ENCODE measurements at places on chromosomes 2 and 18.

DNA sequence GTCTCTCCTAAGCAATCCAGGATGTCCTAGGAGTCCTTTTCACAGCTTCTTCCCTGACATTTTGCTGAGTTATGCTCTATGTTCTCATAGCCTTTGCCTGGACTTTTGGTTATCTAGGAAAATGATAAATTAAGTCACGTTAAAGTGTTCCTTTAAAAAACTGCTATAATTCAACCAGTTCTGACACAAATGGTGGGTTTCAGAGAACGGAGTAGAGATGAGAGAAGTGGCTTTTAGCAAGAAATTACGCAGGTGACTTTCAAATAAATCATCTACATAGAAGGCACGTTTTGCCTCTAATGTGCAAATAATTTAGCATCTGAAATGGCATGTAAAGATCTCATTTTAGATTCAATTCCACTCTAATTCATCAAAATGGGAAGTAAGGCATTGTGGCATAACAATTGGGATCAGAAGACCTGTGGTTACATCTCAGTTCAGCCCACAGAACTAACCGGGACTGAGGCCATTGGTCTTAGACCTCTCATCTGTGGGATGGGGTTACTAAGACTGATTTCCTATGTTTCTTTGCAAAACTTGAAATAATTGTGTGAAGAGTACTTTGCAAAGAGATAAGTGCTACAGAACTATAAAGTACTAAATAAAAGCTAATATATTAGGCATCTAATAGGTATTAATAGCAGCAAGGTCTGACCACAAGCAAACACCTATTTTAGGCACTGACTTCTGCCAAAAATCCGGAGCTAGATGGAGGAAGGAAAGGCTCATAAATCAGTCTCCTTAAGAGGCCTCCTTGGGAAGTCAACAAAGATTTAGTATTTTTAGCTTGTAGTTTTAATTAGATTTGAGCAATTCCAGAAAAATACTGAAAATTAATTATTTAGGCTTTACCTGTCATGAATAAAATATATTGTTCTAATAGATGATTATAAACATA lies 211.4 kb downstream of the PIEZO2 start:
- no peak for DNase-seq

GRCh38 chr2:183149489-183149888 lies 25.2 kb downstream of the NUP35 start:
- DNase-seq, result no peak

- no peak for DNase-seq
Observed at GRCh38 chr2:238952261-238952919, 104.5 kb downstream of the TWIST2 start.

DNA sequence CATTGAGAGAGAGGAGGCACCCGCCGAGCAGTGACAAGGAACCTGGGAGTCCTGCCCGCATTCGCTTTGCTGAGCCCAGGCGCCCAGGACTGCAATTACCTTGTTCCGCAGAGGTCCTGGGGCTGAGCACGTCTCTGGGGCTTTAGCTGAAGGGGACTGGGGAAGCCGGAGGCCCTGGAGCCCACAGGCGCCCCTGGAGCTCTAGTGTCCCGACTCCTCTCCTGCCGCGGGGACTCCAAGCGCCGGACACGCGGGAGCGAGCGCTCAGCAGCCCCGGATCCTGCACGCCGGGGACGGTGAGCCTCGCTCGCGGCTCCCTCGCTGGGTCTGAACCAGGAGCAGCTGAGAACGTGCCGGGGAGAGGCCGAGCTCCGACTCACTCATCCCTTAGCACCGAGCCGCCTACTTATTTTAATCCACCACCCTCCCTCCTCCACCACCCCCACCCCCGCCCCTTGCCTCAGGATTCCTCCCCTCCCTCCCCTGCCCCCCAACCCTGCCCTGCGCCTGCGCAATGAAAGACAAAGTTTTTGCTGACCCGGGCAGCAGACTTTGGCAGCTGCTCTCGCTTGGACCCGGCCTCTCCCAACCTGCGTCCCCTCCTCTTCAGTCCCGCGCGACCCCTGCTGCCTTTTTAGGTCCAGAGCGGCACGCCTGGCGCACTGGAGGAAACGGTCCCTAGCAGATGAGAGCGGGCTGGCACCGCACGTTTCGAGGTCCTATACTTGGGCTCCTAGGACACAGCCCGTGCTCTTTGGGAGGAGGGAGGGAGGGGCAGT lies at the start of gene OSR1:
Gene OSR1, minus strand, starts transcription at position 382 of the 779 bp plus-strand sequence. CDS start 4,818 bp downstream, outside the sequence.
- no peak for DNase-seq

GRCh38 chr18:12990641-12990966 lies 558 bp upstream of the CEP192 start:
- DNase-seq, result no peak

DNA sequence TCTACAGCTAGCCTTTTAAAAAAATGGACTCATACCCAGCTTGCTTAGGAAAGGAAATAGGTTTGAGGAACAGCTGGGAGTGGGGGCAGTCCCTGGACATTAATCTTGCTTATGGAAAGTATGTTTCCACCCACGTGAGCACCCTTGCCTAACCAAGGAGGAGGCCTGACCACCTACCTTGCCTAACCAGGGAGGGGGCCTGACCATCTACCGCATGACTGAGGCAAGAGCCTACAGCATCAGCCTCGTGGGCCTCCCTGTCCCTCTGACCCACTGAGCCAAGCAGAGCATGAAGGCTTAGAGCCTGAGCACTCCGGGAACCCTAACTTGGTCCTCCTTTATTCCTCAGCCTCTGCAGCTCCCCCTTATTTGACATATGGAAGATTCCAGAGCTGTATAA lies 20.2 kb downstream of the PRKAG3 start:
- no peak for DNase-seq

GRCh38 chr2:126645211-126645618 lies 10.7 kb upstream of the GYPC start:
- no peak for DNase-seq

GRCh38 chr2:65380255-65380654 lies 52.1 kb downstream of the SPRED2 start:
- no peak for DNase-seq

DNA sequence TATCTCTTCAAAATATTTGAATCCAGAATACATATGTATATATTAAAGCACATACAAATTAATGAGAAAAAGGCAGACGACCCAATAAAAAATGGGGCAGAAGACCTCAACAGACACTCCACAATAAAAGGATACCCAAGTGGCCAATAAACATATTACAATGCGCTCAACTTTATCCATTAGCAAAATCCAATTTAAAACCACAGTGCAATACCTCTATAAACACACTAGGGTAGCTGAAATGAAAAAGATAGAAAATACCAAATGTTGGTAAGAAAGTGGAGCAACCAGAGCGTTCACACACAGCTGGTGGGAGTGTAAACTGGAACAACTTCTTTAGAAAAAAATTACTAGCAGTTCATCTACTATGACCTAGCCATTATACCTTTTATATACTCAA lies 75.3 kb downstream of the CCDC148 start:
- no peak for DNase-seq

DNA sequence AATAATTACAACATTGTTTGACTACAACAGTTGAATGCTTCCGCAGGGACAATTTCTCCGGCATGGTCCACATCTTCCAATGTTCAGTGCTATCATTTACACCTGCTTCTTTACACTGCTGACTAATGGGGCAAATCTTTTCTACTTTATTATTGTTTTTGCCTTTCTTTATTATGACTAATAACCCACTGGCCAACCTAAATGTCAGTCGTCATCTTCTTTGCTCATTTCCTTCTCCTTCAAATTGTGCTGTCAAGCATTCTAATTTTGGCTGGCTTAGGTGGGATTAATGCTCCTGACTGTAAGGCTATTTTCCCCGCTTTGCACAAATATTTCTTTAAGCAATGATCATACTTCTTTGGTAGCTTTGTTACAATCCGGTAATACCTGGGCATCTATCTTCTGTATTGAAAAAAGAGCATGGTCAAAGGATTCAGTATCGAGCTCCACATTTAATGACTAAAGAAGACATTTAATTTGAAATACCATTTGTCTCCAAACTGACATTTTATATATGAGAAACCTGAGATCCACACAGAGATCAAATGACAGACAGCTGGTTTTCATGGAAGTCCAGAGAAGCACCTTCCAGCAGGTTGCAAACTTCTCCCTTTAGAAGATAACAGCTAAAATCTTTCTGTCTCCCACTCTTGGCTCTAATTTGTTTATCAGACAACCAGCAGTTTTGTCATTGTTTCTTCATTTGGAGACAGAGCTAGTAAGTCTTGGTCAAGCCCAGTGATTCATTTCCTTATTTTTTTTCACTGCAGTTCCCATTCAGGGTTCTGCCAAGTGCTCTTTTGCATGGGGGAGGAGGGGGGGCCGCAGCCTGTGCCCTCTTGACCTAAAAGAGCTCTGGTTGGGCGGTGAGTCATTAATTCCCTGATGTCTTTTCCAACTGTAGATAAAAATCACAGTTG lies 132.9 kb downstream of the SOCS6 start:
- DNase-seq, result no peak

- DNase-seq, result no peak
Observed at GRCh38 chr2:45128580-45128997, 119.3 kb upstream of the SIX2 start.

GRCh38 chr2:17146358-17146757 lies 371.9 kb downstream of the RAD51AP2 start:
- DNase-seq, result no peak

- no peak for DNase-seq
Observed at GRCh38 chr18:46466234-46467160, 190.5 kb downstream of the LOXHD1 start.

- DNase-seq, result no peak
Observed at GRCh38 chr2:19812166-19812565, 89.6 kb downstream of the TTC32 start.

GRCh38 chr18:3526421-3527354 lies 76.7 kb downstream of the TGIF1 start:
- DNase-seq, result no peak

GRCh38 chr2:149141046-149141445 lies 102.5 kb downstream of the LYPD6B start:
- DNase-seq, result no peak

DNA sequence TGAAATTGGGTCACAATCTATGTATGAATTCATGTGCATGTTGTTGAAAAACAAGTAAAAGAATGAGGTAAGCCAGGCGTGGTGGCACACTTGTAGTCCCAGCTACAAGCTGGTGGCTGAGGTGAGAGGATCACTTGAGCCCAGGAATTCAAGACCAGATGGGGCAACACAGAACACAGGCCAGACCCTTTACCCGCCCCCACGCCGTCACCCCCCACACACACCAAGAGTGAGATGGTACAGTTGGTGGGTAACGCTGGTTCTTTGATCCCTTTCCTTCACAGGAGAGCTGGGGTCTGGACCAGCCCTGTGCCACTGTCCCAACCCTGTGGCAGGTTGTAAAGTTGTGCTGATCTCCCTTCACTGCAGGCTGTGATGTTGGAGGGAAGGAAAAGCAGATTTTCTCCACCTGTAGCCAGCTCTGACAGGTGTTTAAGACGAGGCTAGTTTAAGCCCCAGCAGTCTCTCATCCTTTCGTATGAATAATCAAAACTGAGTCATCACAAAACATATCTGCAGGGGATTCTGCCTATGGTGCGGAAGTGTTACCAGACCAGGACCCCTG lies 13.6 kb downstream of the B3GNT2 start:
- peak; percentile 32 for DNase-seq

GRCh38 chr2:74991977-74992376 lies 33.5 kb downstream of the POLE4 start:
- no peak for DNase-seq

DNA sequence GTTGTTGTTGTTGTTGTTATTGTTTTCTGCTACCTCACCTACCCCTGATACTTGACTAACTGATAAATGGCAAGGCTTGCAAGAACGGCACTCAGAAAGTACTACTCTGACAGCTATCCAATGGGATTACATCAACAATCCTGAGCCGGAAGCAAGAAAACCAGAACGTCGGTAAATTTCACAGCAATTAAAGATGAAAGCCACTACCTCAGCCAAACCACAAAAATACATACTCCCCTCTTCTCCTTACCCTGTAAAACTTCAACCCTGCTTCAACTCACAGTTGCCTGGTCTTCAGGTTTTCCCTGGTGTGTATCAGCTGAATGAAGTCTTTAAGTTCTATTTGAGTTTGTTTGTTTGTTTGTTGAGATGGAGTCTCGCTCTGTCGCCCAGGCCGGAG lies 293.7 kb upstream of the RND3 start:
- no peak for DNase-seq

- no peak for DNase-seq
Observed at GRCh38 chr2:69201259-69201658, 185.8 kb downstream of the GFPT1 start.

GRCh38 chr18:74175658-74176057 lies 27.3 kb downstream of the TIMM21 start:
- no peak for DNase-seq

DNA sequence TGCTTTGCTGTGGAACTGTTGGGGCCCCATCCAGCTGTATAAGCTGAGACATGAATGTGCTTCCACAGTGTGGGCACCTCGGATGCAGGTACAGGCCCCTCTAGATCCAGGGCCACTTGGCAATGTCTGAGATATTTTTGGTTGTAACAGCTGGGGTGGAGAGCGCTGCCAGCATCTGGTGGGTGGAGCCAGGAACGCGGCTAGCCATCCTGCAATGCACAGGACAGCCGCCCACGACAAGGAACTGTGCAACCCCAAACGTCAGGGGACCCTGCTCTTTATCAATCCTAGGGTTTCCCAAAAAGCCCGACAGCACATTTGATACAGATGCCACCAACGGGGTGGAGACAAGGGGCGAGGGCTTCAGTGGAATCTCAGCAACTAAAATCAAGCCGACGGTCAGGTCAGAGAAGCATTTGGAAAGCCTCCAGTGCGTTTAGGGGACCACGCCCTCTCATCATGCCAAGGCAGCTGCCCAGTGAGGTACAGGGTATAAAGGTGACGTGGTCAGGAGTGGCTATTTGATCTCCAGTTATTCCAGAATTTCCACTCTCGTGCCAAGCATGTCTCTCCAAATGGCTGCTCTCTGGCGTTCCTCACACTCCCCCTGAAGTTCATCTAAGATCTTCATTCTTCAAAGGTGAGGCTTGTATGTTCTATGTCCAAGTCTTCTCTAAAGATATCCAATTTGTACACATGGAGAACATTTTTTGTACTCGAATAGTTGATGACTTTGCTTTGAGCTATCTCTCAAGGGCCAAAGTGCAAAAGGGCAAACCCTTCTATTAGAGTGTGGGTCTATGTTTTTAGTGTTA lies 55.7 kb downstream of the LRRFIP1 start:
- no peak for DNase-seq

GRCh38 chr2:74719066-74719465 lies 65.0 kb downstream of the SEMA4F start:
- DNase-seq, result no peak

DNA sequence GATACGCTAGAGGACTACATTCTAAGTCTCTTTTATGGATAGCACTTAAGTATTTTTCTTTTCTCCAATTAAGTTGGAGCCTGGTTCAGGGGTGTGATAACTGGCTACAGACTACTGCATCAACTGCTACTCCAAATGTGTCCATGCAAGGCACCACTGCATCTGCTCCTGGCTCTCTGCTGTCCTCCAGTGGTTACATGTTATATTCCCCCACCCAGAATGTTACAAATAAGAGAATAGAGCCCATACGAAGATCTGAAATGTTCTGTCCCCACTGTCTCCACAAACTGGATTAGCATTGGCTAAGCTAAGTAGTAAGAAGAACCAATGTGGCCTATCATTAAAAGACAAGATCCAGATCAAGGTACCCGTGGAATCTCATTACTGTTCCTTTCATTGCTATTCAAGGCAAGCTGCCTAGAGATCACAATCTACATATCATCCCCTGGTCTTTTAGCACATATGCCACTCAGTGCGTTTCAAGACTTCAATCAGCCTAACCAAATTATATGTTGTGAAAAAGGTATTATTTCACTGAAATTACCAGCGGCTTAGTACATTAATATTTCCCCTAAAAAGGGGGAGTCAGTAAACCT lies 308.3 kb upstream of the SLC8A1 start:
- DNase-seq, result no peak

- no peak for DNase-seq
Observed at GRCh38 chr2:203580844-203581243, 45.7 kb upstream of the RAPH1 start.

Measured in natural killer cell treated with Interleukin-12 subunit alpha and Interleukin-12 subunit beta and Interleukin-15 and Interleukin-18, amount 100 ng/mL, for 72 hours (primary cell).